ENCODE measurements at places on chromosomes 5 and 9.
A peak's percentile ranks its signal among the peaks of the same experiment; 100 is the strongest.

- DNase-seq = peak; percentile 76
These were observed 674 bp downstream of the C5orf15 start for GRCh38 chr5:133967698-133968203.

- DNase-seq = no peak
These were observed 71.0 kb downstream of the LRRC70 start for GRCh38 chr5:62649476-62650113.

GRCh38 chr9:137112564-137113384 lies 1.8 kb downstream of the DPP7 start:
- no peak for DNase-seq

GRCh38 chr9:95971815-95972214 lies 96.3 kb downstream of the ERCC6L2 start:
- no peak for DNase-seq

GRCh38 chr5:14930486-14930885 lies 58.9 kb upstream of the ANKH start:
- DNase-seq = no peak

- no peak for DNase-seq
These were observed 455.1 kb upstream of the TLE4 start for GRCh38 chr9:79116709-79117108.

DNA sequence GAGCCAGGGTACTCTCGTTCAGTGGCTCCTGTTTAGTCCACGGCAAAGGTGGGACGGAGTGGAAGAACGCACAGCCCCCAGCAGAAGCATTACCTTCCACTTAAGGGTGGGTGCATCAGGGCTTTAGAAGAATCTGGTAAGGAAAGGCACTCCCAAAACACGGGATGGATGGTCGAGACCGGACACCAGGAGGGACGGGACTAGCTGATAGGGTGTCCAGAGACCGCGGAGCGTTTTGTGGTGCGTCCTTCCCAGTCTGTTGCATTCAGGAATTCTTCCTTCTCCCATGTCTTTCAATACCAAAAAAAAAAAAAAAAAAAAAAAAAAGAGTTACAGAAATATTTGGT lies 545 bp upstream of the CTSV start:
- DNase-seq = no peak

- DNase-seq = no peak
These were observed 206.0 kb upstream of the WWC1 start for GRCh38 chr5:168085261-168086031.

- DNase-seq = no peak
These were observed 35.9 kb upstream of the RAI14 start for GRCh38 chr5:34620185-34620584.

- DNase-seq = no peak
These were observed 1.5 kb downstream of the VAV2 start for GRCh38 chr9:133990366-133991213.

GRCh38 chr5:38595132-38595745 lies 38.8 kb upstream of the LIFR start:
- no peak for DNase-seq

DNA sequence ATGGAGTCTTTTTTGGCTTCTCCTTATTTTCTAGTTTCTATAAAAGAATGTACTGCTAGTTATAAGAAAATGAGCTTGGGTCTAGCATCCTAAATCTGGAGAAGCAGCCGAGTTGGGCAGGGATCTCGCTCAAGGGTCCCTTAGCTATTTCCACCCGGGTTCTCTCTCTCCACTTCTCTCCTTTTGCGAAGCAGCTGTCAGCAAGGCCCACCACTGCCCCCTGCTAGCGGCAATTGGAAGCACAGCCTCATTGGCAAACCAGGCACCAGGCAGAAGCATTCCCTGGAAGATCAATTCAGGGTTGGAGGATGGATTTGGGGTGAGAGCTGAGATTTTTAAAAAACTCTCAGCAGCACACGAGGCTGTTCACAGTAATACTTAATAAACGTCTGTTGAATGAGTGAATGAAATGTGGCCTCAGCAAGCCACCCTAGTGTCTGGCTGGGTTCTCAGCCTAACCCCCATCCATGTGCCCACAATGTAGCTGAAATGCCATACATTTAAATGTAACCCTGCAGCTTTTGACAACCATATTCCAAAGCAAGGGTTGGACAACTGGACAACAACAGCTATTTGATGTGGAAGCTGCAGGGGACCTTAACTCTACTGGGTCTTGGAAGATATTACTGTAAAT lies 34.6 kb upstream of the TNIP1 start:
- peak; percentile 92 for DNase-seq

DNA sequence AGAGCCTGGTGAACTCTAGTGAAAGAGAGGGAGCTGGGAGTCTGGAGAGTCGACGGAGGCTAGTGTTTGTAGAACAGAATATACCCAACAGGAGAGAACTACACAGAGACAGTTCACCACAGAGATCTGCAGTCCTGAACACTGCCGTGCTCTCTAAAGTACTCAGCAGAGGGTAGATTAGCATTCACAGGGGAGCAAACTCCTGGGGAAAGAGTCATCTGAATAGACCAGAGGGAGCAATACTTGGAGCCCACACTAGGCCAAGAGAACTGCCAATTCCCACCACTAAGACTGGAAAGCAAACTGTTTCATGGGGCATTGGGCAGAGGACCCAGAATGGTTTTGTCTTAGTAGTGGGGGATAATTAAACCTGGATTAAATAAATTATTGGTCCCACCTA lies 235.6 kb downstream of the EDIL3 start:
- no peak for DNase-seq

- no peak for DNase-seq
These were observed 35.2 kb downstream of the PCDHAC2 start for GRCh38 chr5:141001446-141001843.

DNA sequence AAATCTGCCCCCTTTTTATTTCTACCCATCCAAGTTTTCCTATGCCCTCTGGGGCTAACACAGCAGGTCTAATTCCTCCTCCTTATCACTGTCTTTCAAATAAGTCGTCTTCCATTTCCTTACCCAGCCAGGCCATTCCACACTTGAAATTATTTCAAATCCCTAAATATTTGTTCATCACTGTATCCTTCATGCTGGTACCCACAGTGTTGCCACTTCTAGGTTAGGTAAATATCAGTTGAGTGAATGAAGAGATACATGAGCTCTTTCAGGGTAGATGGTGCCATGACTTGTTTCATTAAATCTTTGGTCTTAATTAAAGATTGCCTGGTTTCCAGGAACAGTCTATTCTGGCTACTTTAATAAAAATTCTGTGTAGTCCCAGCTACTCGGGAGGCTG lies 35.6 kb upstream of the ADRA1B start:
- no peak for DNase-seq

DNA sequence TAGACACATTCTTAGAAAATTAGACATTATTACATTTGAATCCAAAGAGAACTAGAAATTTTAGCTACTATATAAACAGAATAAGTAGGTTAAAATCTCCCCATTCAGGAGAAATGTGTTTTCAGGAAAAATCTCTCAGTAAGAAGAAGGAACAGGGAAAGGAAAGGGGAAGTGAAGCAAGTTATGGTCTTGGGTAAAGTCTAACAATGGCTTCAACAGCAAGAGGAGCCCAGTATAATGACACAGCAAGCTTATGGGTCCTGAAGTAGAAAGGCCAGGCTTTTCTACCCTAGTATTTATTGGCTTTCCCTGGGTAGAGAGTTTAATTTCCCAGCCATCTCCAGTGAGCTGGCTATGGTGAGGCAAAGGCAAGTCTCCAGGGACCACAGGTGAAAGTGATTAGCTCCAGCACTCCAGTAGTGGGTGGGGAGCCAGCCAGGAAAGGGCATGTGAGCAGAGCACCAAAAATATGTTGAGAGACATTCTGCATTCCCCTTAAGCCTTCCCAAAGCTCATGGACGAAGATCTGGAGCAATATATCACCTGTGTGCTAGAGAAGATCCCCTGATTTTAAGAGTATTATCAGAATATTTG lies 981.7 kb downstream of the NR2F1-AS1 start:
- DNase-seq = no peak

- DNase-seq = no peak
These were observed 277.2 kb upstream of the NR4A3 start for GRCh38 chr9:99544526-99544925.

- DNase-seq = no peak
These were observed 137.3 kb upstream of the ACO1 start for GRCh38 chr9:32247168-32247567.

GRCh38 chr5:9474219-9475002 lies 71.5 kb downstream of the SEMA5A start:
- DNase-seq = no peak

- no peak for DNase-seq
These were observed 35.2 kb downstream of the ZNF366 start for GRCh38 chr5:72472031-72472430.

GRCh38 chr5:103223031-103223955 lies 35.3 kb upstream of the MACIR start:
- peak; percentile 52 for DNase-seq

- DNase-seq = no peak
These were observed 61.4 kb upstream of the TBC1D9B start for GRCh38 chr5:179969110-179969509.

DNA sequence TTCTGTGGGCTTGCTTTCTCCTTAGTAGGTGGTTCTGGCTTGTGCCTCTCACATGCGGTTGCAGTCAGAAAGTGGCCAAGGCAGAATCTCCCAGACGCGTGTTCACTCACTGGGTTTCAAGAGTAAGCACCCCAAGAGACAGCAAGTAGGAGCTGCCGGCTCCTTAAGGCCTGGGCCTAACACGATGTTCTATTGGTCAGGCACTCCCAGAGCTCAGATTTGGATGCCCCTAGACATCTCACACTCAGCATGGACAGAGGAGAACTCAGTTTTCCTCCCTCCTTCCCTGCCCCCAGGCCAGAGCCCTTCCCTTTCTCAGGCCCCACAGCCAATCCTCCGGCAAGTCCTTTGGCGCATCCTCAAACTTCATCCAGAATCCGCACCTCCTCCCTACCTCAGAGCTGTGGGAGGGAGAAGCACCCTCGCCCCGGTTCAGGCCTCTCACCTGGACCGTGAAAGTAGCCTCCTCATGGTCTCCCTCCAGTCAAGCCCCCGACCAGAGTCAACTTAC lies 6.5 kb upstream of the CARD19 start:
- no peak for DNase-seq

- peak; percentile 61 for DNase-seq
These were observed 8.8 kb downstream of the PAX5 start for GRCh38 chr9:37025071-37025822.

- DNase-seq = no peak
These were observed 288.9 kb upstream of the CDH18 start for GRCh38 chr5:20276959-20277263.

GRCh38 chr9:83560169-83560826 lies 22.1 kb upstream of the FRMD3 start:
- no peak for DNase-seq

GRCh38 chr5:160434022-160434531 lies 12.4 kb downstream of the PTTG1 start:
- no peak for DNase-seq

- DNase-seq = peak; percentile 57
These were observed 222.6 kb downstream of the MEF2C start for GRCh38 chr5:88660264-88660946.

- no peak for DNase-seq
These were observed 234.3 kb downstream of the SAXO1 start for GRCh38 chr9:18798508-18799290.

- DNase-seq = peak; percentile 20
These were observed 229.6 kb upstream of the IRX2 start for GRCh38 chr5:2981035-2981434.

Measured in activated CD4-positive, alpha-beta T cell treated with anti-CD3 and anti-CD28 coated beads, Interleukin-2, amount 10 ng/mL, durations not matched to agents 24 days and 14 days (primary cell).